LHCN-M2 (cell line): ENCODE measurements at places on chromosomes 2 and 18.

DNA sequence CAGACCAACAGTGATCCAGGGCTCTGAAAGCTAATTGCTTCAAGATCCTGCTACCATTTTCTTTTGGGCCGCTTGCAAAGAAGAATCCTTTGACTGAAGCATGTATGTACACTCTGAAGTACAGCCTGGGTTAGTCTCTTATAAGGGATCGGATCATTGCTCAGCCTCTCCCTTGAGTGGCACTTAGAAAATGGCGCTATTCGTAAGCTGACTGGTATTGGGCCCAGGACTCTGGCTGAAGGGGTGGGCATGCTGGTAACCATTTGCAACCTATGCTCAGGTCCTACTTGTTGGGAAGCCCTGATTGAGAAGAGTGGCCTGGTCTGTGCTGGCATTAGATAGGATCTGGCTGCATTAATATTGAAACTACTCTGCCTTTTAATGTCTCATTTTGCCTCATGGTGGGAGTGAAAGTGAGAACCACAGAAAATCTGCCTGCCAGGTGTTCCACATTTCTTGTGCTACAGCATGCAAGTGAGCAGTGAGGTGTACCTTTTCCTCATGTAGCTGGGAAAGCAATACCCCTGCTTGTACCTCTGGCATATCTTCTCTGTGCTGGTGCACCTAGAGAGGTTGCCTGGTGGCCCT is 661 bp upstream of the MGAT5 start:
- DNase-seq, result no peak

GRCh38 chr2:16162491-16163040 is 222.2 kb downstream of the MYCN start:
- DNase-seq, result no peak

- DNase-seq, result no peak
Measured at GRCh38 chr2:241011751-241012510, 13.5 kb downstream of the SNED1 start.

DNA sequence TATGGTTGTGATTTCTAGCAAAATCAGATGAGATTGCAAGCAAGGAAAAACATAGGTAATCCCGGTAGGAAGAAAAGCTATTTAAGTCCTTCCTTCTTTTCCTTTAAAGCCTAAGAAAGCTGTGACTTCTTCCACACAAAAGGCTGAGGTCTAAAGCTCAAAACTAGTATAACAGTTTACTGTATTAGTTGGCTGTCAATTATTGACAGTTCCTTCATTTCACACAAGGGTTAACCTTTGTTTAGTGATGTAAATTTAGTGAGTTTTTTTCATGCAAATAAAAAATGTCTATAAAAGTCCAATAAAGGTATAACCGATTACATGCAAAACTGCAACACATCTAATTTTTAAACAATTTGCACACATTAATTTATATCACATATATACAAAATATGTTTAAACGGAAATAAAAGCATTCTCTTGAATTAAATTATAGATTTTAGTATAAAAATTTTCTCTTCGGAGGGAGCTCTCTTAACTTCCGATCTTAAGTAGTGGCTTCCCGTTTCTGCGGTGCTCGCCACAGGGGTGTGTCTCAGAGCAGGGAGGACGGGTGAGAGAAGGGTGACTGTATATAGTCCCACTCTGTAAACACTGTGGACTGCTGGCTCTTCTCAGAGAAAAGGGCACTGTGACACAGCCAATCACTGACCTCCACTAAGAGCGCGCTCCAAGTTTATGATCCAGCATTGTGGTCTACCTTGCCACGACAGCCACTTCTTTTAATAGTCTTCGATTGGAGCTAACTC is 33.4 kb downstream of the TTR start:
- DNase-seq, result no peak

GRCh38 chr2:30149513-30149912 is 2.7 kb downstream of the YPEL5 start:
- no peak for DNase-seq

DNA sequence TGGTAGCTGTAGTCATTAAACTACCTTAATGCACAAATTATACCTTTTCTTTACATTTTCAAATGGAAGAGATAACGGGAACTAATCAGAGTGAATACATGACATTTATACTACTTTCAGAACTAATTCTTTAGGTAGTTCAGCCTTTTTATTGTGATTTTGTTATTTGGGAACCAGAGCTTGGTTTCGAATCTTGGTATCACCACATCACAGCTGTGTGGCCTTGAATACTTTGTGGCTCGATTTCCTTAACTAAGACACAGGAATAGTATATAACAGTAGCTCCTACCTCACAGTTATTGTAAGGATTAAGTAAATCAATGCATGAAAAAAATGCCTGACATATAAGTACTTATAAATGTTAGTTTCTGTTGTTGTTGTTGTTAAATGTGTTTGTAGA is 240.0 kb downstream of the WDR7 start:
- DNase-seq, result no peak

DNA sequence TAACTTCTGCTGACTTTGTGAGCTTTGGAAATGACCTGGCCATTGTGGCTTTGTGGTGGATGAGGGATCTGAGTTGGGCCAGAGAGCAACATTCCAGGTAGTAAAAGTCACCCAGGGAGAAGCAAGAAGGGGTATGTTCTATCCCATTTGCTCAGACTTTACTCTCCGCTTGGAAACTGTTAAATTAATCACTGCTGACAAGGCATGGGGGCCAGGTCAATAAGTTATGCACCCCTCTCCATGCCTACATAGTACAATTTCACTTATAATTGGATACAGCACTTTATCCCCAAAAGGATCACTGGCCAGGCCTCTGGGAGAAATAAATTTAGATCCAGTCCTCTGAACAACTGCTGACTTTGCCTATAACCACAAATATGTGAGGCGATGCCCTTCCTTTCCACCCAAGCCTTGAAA is 92.1 kb downstream of the RPRM start:
- peak; percentile 82 for DNase-seq

DNA sequence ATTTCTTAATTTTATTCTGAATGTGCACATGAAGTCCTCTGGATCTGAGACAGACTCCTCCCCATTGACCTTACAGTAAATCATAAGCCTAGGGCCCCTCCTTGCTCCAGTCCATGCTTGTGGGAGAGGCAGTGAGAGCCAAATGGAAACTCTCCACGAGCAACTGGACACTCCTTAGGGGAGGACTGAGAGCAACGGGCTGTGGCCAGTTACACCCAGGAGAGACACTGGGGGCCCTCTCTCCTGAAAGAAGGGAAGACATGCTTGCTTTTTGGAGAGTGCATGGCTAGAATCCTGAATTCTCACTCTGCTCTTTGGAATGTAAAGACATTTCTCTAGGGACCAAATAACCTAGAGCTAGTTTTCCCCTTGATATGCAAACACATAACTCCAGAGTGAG is 49.0 kb upstream of the BIN1 start:
- DNase-seq, result peak; percentile 53

DNA sequence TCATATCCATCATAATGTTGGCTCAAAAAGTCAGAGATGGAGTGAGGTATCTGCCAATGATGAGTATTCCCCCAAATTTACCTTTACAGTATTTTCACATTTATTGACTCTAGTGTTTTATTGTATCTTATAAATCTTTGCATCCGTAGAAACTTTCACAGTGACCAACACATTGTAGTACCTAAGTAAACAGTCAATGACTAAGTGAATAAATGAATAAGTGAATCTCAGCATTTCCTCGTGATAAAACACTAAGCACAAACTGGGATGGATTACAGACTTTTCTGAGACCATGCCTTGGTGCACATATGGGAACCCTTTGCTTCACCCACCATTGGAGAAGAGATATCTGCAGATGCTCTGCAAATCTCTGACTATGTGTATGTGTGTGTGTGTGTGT is 429.9 kb downstream of the NR4A2 start:
- no peak for DNase-seq

DNA sequence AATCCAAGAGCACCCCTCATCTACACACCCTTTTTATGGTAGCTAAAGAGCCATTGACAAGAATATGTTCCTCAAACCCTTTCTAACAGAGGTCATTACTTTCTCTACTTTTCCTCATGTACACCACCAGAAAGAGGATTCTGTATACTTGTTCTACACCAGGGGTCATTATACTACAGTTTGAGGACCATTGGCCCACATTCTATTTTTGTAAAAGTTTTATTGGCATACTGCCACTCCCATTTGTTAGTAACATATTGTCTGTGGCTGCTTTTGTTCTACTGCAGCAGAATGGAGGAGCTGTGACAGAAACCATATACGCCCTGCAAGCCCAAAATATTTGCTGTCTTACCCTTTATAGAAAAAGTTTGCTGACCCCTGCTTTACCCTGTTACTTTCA is 14.3 kb downstream of the HTR2B start:
- DNase-seq, result peak; percentile 79

DNA sequence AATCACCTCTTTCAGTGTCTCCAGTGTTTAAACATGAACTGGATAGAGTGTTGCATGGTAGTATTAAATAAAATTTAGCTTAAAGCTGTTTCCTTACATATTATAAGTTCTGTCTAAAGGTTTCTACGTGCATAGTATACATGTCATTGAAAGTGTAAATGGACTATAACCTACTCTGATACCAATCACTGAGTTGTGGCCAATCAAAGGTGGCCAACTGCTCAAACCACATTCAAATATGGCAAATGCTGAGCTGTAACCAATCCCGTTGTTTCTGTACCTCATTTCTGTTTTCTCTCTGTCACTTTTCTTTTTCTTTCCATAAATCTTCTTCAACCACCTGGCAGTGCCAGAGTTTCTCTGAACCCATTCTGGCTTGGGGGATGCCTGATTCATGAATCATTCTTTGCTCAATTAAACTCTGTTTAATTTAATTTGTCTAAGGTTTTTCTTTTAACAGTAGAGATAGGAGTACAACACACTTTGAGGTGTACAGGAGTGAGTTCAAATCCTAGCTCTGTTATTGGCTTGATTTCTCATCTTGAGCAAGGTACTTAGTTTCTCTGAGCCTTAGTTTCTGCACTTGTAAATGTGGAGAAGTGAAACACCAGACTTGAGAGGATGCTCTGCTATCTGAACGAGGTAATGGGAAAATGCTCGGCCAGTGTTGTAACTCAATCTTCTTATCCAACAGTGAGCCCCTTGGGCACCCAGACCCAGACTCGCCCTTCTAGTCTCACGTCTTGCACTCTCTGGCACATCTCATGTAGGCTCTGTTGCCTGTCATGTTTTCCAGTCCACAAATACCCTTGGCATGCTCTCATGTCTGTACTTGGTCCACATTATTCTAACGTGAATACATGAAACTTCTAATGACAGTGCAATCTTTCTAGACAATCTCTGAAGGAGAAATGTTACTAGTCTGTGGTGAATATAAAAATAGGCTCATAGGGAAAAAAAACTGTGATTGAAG is 228.0 kb downstream of the PIK3C3 start:
- DNase-seq, result peak; percentile 61

GRCh38 chr2:80326214-80326613 is 21.7 kb upstream of the LRRTM1 start:
- peak; percentile 21 for DNase-seq

- no peak for DNase-seq
Measured at GRCh38 chr2:37323781-37324535, 675 bp downstream of the PRKD3 start.

DNA sequence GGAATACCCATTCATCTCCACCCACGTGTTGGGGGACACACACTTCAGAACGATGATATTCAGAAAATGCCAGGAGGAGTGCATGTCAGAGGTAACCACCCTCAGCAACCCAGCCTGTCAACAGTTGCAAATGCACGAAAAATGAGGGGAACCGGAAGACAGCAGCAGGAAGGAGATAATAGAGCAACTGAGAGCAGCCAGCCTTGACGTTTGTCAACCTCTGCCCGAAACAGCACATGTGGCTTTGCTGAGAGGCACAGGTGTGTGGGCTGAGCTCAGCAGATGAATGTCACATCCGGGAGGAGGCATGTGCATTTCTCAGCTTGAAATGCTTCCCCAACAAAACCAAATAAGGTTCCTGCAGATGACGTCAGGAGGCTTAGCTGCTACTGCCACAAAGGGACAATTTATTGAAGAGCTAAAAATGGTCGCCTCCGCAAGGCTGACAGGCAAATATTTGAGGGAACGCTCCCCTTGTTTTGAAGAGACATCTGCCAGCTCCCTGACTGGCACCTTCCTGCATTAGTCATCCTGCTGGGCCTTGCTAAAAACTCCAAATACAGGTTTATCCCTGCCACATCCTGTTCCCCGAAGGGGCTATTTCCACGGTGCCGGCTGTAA is 419.0 kb downstream of the NBAS start:
- DNase-seq, result peak; percentile 5

DNA sequence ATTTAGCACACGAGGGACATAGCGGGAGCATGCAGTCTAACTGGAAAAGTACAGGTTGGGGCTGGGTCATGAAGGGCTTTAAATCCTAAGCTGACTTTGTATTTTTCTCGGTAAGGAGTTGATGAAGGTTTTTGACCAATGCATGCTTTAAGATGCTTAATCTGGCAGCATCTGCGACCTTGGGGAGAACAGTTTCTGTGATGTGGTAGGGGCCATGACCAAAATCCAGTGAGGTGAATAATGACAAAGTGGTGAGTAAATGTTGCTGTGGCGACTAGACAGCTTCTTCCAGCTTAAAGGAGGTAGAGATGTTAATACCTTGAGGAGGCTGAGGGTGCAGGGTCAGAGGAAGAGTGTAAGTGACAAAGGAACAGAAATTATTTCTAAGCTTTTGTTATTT is 174.6 kb upstream of the ALPP start:
- peak; percentile 30 for DNase-seq

- no peak for DNase-seq
Measured at GRCh38 chr2:187333804-187334203, 114.2 kb downstream of the CALCRL start.

DNA sequence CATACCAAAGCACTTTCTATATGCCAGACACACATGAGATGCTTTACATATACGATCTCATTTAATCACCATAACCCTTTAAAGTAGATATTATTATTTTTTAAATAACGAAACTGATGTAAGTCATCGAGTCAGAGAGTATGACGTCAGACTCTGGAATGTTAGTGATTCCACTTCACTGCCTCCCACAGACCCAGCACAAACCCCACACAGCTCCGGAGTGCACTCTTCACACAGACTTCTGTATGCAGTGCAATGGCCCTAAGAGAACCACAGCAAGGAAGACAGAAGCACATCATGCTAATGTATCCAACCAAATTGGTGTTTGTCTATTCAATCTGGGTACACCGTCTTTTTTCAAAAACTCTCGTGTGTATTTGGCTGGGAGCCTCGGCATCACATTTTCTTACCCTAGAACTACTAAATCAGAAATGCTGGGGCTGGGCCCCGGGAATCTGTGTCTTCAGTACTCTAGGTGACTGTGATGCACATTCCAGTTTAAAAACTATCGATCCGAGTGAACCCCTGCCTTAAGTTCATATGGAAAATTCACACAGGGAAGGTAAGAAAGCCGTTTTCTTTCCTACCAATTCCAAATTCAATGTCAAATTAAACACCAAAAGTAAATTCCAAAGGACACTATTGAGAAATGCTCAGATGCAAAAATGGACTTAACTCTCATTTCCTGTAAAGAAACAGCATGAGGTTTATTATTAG is 117.7 kb upstream of the ACVR1C start:
- no peak for DNase-seq

DNA sequence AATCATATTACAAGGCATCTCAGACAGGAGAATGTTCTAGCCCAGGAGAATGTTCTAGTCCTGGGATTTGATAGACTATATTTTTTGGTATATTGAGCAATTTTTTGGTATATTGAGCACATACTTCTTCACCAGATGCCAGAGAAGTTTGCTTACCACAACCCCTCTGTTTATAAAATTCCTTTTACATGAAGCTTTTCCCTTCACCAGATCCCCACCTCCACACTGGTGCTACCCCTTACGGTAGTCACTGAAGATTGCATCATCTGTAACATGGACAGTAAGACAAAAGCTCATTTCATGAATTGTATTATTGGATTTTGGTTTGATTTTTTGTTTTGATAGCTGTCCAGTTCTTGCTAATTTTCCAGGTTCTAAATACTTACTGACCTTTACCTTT is 7.2 kb upstream of the HNMT start:
- DNase-seq, result peak; percentile 84
